ENCODE measurements at places on chromosomes 4 and X. TPM values are rescaled to one million over a fixed set of nuclear protein-coding genes. Genes with fewer than 3 reads are reported as not detected.

- no peak for DNase-seq
Observed at GRCh38 chr4:54082168-54082567, 17.8 kb upstream of the CHIC2 start.

DNA sequence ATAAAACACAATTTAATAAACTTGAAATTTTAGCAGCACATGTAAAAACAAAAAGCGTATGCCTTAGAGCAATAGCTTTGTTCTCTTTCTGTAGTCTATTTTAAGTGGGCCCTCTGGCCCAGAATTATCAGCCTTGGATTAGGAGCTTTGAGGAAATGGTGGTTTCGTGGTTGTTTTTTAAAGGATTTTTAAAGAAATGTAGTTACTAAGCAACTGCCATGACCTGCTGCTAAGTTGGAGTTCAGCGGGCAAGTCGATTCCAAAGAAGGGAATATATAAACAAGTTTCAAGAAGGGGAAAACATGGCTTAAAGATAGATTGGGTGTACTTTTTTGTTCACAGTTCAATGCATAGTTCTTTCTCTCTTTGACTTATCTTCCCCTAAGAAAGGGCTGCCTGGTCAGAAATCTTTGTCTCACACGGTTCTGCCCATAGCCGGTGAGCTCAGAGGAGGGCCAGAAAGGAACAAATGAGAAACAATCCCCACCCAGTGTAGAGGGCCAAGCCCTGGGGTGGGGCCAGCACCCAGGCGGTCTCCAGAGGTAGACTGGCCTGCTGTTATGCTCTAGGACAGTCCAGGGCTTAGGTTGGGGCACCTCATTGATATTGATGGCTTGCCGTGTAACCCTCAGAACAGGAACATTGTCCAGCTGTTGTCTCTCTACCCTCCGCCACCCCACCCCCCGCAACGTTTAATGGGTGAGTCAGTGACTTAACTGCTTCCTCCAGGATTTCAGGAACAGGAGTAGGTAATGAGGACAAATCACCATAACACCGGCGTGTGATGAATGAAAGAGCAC, 32.5 kb downstream of the DLG3 start:
- no peak for DNase-seq

- DNase-seq = no peak
Observed at GRCh38 chrX:41946989-41947612, 23.7 kb upstream of the CASK start.

DNA sequence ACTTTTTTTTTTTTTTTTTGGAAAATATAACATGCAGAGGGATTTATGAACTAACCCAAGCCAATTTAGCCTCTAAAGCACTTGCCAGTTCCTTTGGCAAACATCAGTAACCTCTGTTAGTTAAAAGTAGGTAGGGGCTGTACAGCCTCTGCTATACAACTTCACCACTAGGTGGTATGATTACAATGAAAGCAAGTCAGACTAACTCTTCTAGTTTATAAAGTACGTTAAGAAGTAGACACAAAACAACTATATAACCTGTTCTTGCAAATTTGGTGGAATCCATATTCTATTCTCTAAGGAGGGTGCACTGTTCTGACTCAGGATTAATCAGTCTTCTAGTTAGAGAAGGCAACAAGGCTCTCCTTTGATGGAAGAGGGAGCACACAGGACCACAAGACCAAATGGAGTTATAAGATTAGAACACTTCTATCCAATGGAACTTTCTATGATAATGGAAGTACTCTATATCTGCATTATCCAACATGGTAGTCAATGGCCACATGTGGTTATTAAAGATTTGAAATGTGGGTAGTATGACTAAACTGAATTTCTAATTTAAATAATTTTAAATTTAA, 12.8 kb downstream of the AIMP1 start:
- DNase-seq = no peak

GRCh38 chrX:118603981-118604380, 108.4 kb downstream of the DOCK11 start:
- DNase-seq = peak; percentile 38

DNA sequence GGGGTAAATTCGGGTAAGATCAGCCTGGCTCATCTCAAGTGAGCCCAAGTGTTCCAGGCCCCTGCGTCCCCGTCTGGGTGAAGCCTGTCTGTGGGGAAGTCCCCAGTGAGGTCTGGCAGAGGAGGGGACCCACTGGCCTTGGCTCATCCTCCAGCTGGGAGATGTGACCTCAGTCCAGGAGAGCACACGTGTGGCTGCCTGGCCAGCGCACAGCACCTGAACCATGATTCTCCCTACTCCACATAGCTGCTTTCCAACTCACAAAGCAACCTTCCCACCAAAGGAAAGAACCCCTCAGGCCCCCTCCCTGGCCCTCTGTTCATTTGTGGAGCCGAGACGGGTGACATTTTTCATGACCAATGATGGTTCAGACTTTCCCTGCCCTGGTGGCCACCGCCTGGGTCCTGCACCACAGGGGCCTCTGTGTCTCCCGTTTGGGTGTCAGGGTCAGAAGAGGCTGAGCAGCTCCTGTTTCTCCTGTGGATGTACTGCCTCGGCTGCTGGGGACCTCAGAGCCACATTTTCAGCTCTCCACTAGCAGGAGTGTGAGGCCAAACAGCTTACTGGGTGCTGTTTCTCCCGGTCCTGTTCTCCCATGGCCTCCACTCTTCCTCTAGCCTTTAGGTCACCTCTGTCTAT, 111.4 kb downstream of the CPZ start:
- no peak for DNase-seq

DNA sequence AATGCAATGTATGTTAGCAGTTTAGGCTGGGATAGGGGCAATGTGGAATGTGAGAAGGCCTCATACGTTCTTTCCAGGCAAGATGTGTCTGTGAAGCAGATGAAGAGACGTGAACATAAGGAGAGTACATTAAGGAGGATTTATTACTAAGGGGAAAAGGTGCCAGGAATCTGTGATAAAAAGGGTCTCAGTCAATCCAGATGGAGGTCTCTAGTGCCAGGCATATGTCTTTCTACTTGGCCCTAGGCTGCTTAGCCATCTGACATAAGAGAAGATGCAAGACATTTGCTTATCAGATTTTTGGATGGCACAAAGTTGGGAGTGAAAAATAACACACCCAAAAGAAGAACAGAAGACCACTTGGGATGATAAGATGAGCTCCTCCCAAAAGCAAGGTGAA, 93.0 kb upstream of the PRKG2 start:
- no peak for DNase-seq

- DNase-seq = no peak
Observed at GRCh38 chrX:108091878-108092291, 307 bp downstream of the ATG4A start.

- no peak for DNase-seq
Observed at GRCh38 chrX:3717742-3718420, 4.4 kb upstream of the PRKX start.

EBP gene
- 140 TPM for total RNA-seq

GABRQ gene
- total RNA-seq = 0.02 TPM

ZCCHC13 gene
- total RNA-seq = not detected

All from activated CD4-positive, alpha-beta T cell treated with anti-CD3 and anti-CD28 coated beads for 36 hours (primary cell).